Activated CD4-positive, alpha-beta T cell treated with anti-CD3 and anti-CD28 coated beads, Interleukin-2, amount 50 U/mL, for 16 hours (primary cell): ENCODE measurements at places on chromosomes 6 and 20.

DNA sequence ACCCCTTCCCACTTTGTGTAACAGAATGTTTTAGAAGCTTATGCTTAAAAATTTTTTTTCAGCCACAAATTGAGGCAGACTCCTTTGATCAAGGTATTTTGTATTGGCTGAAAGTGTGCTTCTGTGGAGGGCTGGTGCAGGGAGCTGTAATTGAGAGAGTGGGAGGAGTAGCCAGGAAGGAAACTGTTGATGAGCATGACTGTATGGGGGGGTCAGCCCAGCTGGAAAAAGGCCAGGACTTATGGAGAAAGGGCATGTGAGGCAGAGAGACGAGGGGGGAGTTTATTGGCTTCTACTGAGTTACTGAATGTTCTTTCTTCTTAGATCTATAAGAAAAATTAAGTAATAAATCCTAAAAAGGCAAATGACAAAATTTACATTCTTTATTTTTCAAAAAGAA is 13.4 kb downstream of the RFPL4B start:
- DNase-seq: no peak

GRCh38 chr20:24357177-24357576 is 112.3 kb upstream of the SYNDIG1 start:
- DNase-seq: no peak

DNA sequence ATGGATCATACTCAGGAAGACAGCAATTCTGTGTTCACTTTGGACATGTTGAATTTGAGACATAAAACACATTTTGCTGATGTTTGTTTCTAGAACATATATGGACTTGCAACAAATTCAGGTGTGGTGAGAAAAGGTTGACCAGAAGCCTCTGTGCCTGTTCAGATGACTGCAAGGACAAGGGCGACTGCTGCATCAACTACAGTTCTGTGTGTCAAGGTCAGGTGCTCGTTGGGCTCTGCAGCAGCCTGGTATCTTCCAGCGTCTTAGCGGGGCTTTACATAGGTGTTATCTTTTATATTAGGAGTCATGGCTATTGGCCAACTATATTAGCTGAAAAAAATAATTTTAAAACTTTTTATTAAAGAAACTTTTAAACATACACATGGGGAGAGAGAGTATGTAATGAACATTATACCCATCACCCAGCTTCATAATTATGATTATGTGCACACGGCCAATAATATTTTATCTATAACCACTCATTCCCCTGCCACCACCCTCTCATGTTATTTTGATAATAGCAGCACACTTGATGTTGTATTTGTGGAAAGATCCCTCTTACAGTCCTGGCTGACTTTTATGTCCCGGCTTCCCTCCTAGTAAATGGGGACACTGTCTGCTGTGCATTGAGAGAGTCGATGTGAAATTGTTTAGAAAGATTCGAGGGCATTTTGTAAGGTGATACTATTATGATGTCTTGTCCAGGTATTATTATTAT is 43.4 kb downstream of the ENPP1 start:
- no peak for DNase-seq

GRCh38 chr6:88865275-88865674 is 98.1 kb downstream of the RNGTT start:
- DNase-seq: peak; percentile 57

- DNase-seq: no peak
Observed at GRCh38 chr20:47287609-47288144, 68.8 kb downstream of the ZMYND8 start.

GRCh38 chr6:40906759-40907158 is 132.3 kb downstream of the UNC5CL start:
- DNase-seq: no peak

- peak; percentile 6 for DNase-seq
Observed at GRCh38 chr6:96157018-96157565, 141.3 kb downstream of the FUT9 start.

- DNase-seq: peak; percentile 18
Observed at GRCh38 chr20:35791821-35792220, 20.0 kb downstream of the PHF20 start.

- no peak for DNase-seq
Observed at GRCh38 chr20:22312744-22313346, 271.5 kb downstream of the FOXA2 start.

- no peak for DNase-seq
Observed at GRCh38 chr6:114398481-114398880, 55.7 kb upstream of the HS3ST5 start.

GRCh38 chr6:137734875-137735182 is 132.2 kb upstream of the TNFAIP3 start:
- no peak for DNase-seq

DNA sequence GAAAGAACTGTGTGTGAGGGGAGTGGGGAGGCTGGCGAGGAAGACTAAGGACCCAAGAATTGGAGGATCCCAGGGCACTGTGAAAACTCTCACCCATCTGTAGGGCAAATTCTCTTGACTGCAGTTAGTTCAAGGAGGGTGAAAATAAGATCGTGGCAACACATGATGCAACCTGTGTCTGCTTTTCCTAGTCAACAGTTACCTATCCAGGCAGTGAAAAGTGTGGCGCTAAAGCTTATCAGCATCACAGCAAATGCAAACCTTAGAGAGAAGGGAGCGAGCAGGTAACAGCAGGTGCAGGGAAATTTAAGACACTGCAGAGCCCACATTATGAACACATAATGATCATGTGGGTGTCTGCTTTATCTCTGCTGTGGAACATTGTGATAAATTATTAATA is 97.7 kb upstream of the SGK1 start:
- no peak for DNase-seq

DNA sequence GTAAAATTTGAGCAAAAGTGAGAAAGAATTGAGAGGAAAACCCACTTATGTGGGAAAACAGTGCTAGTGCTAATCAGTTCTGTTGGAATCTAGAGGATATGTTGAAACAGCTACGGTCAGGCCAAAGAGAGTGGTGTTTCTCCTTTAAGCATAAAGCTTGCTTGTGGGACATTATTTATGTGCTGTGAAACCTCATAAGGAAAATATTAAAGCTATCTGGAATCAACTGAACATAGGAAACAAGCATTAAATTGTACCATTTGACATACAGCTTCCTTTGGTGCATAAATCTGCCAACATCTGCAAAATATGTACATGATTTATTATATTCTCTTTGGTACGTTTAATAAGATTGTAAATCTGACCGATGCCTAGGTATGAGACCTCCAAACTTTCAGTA is 182.5 kb upstream of the PDE10A start:
- no peak for DNase-seq

GRCh38 chr6:82246802-82247504 is 591 bp downstream of the IBTK start:
- peak; percentile 35 for DNase-seq

GRCh38 chr6:90066697-90067096 is 172.4 kb downstream of the GJA10 start:
- no peak for DNase-seq

DNA sequence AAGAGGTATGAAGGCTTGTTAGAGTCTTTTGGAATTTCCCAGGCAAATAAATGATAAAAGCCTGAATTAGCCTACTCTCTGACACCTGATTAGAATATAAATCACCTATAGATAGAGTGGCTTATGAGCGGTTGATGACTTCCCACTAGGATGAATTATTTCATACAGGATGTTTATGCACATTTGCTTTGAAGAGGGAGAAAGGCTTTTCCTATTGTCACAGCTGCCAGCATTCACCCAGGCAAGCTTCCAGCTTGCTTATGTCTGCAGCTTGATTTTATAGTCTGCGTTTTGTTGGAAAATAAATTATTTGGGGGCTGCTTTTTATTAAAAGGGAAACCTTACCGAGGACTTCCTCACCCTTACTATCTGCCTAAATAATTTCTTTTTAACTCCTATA is 51.3 kb upstream of the EIF2S2 start:
- no peak for DNase-seq
